Stimulated activated CD4-positive, alpha-beta T cell treated with anti-CD3 and anti-CD28 coated beads, TNF-alpha, amount 100 ng/mL, for 1 hour (primary cell): ENCODE measurements at places on chromosomes 3 and 15.

DNA sequence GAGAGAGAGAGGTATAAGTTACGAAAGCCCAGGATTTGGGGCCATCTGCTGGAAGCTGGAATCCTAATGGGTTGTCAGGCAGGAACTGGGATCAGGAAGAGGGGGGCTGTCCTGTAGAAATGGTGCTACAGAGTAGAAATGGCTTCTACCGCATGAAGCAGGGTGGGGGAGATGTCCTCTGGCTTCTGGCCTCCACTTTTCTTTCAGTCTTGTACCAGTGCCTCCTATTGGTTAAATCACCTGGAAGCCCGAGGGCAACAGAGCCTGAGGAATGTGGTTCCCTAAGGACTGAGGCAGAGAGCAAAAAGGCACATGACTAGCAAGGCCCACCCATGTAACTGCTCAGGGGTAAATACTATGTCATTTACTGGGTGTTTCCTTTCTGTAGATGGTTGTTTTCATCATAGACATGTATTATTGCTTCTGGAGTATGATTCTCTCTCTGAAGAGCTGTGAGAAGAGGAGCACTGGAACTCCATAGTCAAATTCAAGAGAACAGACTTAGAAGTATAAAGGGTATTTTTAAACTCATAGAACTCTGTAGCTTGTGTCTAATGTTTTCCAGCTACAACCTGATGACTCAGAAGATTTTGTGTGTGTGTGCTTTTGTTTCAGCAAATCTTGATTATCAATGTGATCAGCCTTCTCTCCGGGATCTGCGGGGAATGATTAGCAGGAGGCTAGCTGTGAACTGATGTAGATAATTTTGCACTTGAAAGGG lies 20.2 kb upstream of the MITF start:
- no peak for DNase-seq

DNA sequence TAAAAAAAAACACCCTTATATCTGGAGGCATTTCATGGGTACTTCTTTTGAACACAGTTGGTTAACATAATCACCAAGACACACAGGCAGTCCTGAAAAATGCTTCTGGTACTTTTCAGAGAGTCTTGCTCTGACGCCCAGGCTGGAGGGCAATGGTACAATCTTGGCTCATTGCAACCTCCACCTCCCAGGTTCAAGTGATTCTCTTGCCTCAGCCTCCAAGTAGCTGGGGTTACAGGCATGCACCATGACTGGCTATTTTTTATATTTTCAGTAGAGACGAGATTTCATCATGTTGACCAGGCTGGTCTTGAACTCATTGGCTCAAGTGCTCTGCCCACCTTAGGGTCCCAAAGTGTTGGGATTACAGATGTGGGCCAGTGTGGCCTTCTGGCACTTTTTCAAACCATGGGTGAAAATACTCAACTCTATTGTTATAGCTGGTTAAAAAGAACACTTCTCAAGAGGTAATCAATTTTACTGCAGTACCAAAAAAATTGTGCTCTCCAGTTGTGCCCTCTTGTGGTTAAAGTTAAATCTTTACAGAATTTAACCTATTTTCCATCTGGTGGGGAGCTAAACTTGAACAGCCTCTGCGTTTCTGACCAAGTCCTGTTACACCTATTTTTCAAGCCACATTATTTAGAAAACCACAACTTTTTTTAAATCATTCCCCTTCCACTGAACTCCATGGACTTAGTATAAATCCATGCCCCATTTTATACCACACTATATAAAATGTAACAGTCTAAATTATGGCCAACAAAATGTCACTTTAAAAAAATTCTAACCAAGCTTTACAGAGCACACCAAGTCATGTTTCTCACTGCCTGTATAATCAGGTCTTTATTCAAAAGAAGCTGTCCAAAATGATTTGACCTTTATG lies 1.2 kb upstream of the SNAPC5 start:
- DNase-seq = no peak

- DNase-seq = no peak
Measured at GRCh38 chr3:45803252-45803935, 7.1 kb upstream of the SLC6A20 start.

DNA sequence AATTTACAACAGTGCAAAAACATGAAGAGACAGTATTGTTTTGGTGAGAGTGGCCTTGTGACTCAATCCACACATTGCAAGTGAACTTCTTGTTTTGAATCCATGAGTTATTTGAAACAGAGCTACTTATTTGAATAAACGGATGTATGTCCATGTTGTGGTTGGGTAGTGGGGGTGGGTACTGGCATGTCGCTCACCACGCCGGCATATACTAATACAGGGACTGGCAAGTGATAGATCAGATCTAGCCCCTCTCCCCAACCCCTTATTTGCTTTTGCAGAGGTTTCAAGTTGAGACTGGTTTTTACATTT lies 83.8 kb downstream of the EDEM1 start:
- DNase-seq = no peak

DNA sequence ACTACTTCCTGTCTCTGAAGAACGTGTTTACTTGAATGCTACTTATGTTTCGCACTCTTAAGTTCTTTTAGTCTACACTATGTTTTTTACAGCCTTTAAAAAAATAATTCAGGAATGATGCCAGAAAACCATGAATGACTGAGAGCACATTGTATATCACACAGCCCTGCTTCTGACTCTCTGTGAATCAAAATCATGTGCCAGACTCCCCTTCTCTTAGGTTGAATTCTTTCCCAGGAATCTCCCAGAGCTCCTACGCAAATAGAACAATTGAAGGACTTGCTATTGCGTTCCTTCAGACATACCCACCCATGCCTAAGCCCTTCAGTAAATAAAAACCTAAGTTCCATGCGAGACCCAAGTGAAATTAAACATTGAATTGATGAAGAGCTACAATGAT lies 782.0 kb upstream of the ALCAM start:
- no peak for DNase-seq

DNA sequence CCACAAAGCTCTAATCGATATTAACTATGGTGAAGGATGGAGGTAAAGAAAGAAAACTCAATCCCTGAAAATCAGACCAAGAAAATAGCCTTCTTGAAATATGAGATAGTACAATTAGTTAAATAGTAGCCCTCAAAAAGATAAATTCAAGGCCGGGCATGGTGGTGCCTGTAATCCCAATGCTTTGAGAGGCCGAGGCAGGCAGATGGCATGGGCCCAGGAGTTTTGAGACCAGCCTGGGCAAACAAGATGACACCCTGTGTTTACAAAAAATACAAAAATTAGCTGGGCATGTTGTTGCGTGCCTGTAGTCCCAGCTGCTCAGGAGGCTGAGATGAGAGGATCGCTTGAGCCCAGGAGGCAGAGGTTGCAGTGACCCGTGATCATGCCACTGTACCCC lies 31.6 kb upstream of the CEP152 start:
- DNase-seq = no peak

DNA sequence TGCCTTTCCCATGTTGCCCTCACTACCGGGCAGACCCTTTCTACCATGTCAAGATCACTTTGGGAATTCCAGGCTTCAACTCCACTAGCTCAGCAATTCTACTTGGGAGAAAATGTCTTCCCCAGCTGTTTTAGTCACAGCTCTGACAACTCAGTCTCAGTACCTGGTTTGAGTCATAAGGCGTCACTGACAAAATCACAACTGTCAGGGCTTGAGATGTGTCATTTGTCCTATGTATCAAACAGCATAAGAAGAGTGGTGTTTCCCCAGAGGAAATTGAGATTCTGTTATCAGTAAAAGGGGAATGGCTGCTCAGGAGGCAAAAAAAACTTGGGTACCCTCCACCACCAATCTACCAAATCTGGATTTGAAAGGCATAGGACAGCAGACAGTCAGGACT lies 594.9 kb upstream of the SUCLG2 start:
- no peak for DNase-seq

- no peak for DNase-seq
Measured at GRCh38 chr15:22930782-22931484, 49.2 kb downstream of the CYFIP1 start.
